ENCODE measurements at places on chromosomes 7 and 10.

DNA sequence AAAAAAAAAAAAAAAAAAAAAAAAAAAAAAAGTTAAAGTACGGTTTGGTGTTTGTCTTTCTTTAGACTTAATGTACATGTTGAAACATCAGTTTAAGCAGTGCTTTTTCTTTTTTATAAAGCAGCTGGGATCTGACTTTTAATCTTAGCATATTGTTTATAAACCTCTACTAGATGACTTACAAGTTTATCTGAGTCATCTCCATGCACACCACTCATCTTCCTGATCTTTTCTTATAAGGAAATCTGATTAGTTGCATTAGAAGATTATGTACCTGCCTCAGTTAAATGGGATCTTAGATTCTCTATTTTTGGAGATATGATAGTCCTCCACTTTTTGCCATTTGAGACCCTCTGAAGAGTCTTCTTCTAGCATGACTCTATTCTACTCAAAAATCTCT is 391.9 kb upstream of the LRGUK start:
- no peak for DNase-seq

GRCh38 chr7:117993377-117994003 is 120.2 kb upstream of the CTTNBP2 start:
- DNase-seq = peak; percentile 28

GRCh38 chr10:93495654-93496321 is 624 bp upstream of the CEP55 start:
- peak; percentile 57 for DNase-seq

DNA sequence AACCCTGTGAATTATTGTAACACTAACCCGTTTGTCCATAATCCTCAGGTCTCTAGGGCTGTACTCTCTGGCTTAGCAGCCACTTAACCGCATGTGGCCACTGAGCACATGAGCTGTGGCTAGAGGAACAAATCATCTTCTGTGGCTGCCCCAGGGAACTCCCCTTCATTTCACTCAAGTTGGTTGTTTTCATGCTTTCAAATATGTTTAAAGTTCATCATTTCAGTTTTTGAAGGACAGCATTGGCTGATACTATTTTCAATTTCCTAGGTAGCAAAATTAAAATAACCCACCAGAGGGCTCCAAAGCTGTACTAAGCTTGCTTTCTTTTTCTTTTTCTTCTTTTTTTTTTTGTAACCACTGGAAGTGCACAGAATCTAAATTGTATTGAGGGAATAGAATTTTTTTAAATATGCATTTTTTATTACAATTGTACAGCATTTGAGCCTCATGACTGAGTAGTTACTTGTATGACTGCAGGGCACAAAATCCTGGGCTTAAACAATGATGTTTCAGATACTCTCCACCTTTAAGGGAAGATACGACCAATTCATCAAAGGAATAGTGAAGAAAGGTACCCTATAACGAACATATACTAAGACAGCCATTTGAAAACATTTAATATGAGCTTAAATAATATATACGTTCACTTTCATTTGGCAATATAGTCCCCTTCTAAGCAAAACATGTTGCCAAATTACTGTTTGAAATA is 38.6 kb downstream of the MRC1 start:
- no peak for DNase-seq

DNA sequence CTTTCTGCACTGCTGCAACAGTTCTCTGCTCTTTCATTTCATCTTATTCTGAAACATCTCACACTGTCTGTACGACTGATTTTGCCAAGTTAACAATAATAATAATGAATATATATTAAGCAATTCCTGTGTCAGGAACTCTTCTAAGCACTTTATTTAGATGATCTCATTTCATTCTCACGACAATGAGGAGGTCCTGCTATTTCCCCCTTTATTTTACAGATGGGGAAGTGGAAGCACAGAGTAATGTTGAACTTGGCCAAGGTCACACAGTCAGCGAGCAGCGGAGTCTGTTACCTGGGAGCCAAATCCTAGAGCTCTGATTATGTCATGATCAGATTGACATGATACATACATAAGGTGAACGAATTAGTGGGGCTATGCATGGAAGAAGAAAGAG is 5.8 kb downstream of the MRC1 start:
- DNase-seq = no peak

DNA sequence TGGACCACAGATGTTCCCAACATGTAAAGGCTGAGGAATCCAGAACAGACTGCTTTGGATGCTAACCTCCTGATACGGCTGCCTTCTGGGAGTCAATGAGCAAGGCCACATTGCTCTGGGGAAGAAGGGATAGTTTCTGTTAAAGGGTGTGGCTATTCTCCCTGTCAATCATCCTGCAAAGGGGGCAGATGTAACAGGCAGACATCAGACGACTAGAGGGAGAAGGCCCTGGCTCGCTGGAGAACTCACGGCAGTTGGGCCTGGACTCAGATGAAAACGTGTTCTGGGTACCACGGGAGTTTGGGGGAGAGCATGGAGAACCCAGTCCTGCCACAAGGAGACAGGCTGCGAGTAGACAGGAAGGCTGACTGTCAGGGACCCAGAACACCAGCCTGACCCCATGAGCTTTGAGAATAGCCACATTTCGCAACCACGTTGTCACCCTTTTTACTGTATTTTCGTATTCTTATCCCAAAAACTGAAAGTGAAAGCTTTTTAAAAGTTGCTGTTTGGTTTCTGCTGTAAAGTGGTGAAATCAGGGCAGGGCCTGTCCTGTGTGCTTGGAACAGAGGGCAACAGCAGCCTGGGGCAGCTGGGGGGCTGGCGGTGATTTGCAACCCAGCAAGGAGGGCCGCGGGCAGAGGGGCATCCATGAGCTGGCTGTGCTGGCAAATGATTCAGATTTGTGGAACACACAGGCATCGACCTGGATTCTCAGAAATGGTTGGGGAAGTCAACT is 95.3 kb downstream of the MYOF start:
- no peak for DNase-seq

DNA sequence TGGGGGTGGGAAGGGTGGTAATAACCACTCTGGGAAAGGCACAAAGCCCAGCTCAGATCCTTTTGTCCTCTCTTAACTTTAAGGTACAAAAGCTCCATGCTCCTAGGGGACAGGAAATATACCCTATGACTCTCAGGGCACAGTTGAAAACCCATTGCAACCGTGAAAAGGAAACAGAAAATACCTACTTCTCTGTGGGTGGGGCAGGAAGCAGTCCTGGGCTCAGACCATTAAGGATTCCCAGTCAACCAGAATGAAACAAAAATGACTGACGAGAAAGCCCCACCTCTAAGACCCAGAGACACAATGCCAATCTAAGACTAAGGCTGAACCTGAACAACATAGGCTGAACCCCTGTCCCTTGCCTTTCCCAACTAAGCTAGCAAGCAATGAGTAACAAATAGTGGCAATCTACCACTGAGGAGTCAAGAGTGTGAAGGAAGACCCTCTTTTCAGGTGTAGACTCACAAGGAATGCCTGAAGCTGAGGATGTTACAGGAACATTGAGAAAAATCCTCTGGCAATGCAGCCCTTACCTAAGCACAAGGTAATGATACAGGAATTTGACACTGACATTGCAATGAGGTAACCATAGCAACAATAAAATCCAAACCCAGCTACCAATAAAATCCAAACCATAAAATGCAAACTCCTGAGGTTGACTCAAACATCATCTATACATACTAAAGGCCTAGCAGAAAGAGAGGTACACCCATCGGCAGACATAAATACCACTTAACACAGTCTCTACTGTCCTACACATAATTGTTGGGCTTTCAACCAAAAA is 380.1 kb downstream of the HPSE2 start:
- no peak for DNase-seq

GRCh38 chr10:53379956-53380355 is 607.4 kb upstream of the MBL2 start:
- no peak for DNase-seq

DNA sequence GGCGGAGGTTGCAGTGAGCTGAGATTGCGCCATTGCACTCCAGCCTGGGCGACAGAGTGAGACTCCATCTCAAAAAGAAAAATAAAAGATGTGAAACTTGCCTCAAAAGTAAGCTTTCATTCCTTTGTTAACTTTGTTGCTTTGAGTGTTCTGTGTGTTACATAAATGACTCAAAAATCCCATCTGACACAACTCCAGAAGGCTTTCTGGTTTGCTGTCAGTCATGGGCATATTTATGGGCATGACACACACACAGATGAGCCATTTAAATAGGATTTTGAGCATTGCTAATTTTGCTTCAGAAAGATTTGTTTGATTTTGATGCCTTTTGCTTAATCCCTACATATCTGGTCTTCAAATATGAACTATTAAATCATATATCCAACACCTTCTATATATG is 82.6 kb downstream of the CACNB2 start:
- DNase-seq = no peak

DNA sequence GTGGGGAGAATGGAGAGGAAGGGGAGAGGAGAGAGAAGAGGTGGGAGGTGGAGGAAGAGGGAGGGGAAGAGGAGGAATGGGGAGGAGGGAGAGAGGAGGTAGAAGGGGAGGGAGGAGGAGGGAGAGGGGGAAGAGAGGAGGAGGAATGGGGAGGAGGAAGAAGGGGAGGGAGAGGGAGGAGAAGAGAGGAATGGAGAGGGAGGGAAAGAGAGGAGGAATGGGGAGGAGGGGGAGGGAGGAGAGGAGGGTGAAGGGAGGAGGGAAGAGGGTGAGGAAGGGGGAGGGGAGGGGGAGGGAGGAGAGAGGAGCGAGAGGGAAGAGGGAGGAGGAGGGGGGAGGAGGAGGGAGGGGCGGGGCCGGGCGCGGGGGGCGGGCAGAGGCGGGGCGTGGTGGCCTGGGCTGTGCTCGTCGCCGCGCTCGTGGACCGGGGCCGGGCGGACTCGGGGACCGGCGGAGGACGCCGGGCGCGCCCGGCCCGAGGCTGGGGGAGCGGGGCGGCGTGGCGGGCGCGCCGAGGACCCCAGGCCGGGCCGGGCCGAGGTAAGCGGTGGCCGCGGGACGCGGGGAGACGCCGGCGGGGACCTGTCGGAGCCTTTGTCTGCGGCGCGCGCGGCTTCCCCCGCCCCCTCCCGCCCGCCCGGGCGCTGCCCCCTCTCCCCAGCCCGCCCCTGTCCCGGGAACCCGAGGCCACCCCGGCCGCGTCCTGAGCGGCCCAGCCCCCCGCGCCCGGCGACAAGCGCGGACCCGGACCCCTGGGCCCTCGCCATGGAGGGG is at the start of gene SLC29A4:
Gene SLC29A4 (plus strand): TSS at position 401 of the 774 bp plus-strand sequence. CDS start 4,874 bp downstream, outside the sequence.
- no peak for DNase-seq

DNA sequence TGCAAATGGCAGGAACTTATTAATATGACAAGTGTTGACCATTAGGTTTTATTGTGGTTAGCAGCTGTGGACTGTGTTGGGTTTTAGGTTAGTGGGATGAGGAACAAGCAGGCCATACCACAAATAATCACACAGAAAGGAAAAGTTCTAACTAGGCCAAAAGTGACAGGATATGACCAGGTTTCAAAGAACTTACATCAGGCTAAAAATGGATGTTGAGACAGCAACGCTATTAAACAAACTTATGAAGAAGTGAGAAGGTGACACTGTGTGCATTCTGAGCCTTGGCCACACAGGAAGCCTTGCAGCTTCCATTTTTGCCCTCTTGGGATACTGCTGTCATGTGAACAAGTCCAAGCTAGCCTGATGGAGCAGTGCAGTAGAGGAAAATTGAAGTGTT is 568.8 kb downstream of the HTR7 start:
- no peak for DNase-seq

- DNase-seq = no peak
These were observed 40.1 kb downstream of the AKR1E2 start for GRCh38 chr10:4865945-4866661.

DNA sequence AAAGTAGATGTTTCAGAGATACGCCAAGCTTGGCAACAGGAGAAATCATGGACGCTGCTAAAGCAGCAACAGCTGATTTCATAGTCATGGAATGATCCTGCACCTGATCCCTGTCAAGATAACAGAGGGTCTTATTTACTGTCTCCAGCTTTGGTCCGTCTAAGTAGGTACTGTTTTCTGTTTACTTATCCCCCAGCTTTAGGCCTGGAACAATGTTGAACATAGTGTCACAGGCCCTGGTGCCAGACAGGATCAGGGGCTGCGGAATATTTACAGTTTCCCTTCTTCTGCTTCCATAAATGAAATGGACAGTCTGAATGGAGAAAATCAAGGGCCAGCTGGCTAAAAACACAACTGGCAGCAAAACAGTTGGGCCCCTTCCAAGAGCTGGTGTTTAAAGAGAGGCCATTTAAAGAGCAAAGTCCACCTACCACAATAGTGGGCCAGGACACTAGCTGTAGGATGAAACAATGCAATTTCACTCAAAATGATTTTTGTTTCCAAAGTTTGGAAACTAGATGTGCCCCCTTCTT is 2.9 kb downstream of the GPR37 start:
- DNase-seq = peak; percentile 30

DNA sequence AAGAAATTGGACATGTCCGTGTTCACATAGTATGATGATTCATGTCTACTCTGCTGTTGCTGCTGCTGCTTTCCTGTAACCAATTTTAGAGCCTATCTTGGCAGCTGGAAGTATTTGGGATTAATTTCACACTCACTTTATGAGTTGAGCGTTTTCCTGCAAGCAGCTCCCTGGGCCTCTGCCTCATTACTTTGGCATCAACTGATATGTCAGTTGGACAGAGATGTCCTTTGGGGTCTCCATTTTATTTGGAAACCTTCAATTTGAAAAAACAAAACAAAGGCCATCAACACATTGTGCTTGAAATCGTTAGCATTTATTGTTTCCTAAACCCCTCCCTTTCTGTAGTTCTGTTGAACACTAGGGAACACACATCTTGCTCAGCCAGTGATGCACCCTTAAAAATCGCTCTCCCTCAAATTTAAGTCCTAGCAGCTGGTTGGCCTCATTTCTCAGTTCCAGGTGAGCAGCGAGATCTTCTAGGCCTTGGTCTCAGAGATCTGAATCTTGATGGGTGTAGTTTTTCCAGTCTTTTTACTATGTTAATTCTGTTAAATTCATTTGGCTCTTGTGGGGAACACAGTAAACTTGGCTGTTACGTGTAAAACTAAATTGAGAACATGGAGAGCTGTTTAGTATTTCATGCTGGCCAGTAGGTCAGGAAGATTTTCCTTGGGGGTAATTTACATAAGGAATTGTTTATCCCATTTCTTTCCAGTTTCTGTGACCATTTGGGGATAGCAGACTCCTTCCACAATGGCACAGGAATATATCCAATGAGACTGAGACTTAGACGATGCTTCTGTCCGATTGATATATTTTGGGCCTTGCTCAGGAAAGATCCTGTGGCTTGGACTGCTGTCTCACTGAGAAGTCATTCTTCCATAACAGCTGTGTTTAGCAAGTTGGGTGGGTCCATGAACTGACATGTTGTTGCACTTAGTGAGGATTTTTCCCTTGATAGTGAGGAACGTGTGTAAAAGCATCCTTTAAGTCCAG is 371.6 kb downstream of the BBS9 start:
- DNase-seq = no peak

DNA sequence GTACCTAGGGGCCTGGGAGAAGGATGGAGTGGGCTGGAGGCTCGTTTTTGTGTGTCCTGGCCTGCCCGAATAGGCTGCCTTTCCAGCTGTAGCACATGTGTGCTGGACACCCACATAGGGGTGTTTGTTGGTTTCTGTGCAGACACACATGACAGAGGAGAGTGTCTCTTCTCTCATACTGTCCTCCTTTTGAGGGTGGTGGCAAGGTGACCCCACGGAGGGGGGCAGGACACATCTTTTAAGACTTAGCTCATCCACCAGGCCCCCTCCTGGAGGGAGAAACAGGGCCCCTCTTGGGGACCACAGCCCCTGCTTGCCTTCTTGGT is 72.2 kb upstream of the PPIF start:
- DNase-seq = no peak

- no peak for DNase-seq
These were observed 4.6 kb downstream of the NKX2-3 start for GRCh38 chr10:99537086-99537988.

All from NCI-H446 (cell line).